ENCODE measurements at places on chromosomes 7 and 10. TPM values are rescaled to one million over a fixed set of nuclear protein-coding genes. Genes with fewer than 3 reads are reported as not detected.

C10orf90 gene
- total RNA-seq: not detected

PSD gene
- under 0.01 TPM for total RNA-seq

CALN1 gene
- not detected for total RNA-seq

VIPR2 gene
- total RNA-seq: not detected

ITGB1 gene
- 2,052 TPM for total RNA-seq

SMO gene
- 8.4 TPM for total RNA-seq

LOXL4 gene
- 1.5 TPM for total RNA-seq

MRPS17 gene
- 19.1 TPM for total RNA-seq

OR2A1 gene
- total RNA-seq: not detected

LRIT1 gene
- not detected for total RNA-seq

EMX2 gene
- total RNA-seq: not detected
